Midbrain (tissue), 1 donor: ENCODE measurements at places on chromosomes 3 and 15.

DNA sequence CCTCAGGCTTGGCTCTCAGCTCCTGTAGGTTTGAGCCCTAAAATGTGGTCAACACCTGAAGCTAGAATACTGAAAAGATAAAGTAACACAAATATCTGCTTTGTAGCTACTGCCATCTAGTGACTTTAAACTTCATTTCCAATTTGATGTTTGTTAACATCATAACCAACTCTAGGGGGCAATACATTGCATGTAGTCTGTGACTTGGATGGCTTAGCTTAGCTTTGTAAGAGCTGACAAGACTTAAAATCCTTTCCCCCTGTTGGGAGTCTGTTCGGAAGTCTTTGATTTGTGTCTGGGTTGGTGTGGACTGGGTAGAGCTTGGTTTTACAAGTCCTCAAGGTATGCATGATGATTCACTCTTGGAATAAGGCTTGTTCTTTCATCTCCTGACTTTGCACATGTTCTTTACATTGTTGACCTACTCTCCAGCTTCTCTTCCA is 51.7 kb downstream of the SCN11A start:
- DNase-seq: peak; percentile 20

GRCh38 chr15:23647421-23648370 is at the start of gene MAGEL2:
Gene MAGEL2 (minus strand): TSS chr15:23647867. CDS start chr15:23647742, 125 bp downstream.
- no peak for DNase-seq

DNA sequence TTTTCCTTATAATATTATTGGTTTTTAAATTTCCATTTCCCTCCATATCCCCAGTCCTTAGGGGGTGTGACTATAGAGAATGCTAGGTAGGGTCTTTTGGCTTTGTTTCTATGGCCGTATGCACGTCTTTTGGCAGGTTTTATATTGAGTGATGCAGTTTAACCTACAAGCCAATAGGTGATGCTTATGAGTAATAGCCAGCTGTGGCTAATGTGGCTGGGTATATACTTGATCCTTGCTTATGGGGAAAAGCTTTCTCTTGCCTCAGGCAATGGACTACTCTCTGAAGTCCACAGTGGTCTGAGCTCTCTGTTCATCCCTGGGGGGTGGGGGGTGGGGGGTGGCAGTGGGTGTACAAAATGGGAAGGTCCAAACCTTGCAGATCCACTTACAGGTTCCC is 223.9 kb downstream of the MFSD1 start:
- DNase-seq: no peak

DNA sequence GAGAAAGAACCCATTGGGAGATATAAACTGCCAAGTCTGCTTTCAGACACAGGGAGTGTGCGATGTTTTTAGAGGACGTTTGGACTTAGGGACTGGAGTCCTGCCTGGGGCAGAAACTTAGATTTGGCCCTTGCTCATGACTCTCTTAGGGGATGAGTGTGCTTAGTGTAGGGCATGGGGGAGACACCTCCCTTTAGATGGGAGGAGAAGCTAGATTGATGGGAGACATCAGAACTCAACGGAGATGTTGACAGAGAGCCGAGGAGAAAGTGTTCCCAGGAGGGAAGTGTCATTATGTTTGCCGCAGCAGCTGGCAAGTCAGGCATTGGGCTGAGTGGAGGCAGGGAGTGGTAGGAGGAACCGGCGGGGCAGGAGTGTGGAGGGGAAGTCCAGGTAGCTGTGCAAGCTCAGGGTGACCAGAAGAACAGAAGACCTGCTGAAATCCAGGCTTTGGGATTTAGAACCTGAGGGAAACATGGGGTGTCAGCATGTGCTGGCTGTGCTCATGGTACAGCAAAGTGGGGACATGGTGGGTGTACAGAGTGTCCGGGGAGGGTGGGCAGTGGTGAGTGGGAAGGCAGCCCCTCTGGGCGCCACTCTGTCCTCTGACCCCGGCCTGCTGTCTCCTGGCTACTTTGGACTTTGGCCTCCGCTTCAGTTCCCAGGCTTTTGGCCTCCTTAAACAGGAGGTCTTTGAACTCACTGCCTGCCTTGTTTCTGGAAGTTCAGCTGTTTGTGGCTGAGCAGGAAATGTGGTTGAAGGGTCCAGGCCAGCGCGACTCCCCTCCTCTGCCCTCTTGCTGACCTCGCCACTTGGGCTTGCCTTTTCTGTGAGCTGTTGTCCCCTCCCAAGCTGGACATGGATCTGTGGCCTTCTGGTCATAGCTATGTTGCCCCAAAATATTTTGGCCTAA is 324.0 kb upstream of the LRRFIP2 start:
- no peak for DNase-seq

DNA sequence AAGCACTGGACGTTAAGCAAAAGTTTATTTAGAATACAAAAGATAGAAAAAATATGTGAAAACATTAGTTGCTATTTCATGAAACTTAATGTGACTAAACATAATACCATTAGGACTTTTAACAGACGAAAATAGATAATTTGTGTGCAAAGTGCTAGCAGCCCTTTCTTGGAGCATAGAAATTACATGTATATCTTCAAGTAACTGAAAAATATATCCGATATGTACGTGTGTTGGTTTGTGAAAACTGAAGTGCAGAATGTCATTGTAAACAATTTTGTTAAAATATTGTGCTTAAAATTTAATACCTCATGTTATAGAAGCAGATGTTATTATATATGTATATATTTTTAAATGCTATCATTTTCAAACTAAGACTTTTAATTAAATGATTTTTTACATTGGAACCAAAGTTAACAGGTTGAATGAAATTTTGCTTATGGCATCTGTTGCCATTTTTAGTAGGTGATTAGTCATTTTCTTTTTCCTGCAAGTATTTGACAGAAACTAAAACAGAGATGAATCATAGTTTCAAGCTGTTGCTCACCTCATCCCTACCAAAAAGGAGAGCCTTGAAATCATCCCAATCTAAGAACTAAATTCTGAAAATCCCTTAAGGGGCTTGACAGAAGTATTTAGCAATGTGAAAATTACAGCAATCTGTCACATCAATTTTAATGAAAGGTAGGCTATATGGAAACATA is 334.8 kb downstream of the NAALADL2 start:
- no peak for DNase-seq

GRCh38 chr3:116139641-116140040 is 305.6 kb downstream of the LSAMP start:
- peak; percentile 79 for DNase-seq

DNA sequence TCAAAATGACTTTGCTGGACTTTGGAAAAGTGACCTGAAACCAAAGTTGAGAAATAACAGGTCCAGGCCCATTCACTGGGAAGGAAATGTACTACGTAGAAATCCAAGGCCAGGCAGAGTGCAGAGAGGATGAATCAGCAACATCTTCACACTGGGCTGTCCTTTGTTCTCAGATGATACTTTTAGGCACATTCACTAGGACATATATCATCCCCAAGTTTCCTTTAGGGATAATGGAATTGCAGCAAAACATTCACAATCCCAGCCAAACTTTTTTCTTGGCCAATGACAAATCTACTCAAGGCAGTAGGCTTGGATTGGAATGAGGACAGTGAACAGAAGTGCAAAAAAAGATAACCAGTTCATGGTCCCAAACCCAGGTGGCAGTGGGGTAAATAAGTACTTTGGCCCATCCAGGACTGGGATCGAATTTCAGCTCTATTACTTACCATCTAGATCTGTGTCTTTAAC is 75.1 kb downstream of the CLDN11 start:
- DNase-seq: no peak

- peak; percentile 51 for DNase-seq
Observed at GRCh38 chr3:44439499-44440295, 37.8 kb downstream of the ZNF445 start.

DNA sequence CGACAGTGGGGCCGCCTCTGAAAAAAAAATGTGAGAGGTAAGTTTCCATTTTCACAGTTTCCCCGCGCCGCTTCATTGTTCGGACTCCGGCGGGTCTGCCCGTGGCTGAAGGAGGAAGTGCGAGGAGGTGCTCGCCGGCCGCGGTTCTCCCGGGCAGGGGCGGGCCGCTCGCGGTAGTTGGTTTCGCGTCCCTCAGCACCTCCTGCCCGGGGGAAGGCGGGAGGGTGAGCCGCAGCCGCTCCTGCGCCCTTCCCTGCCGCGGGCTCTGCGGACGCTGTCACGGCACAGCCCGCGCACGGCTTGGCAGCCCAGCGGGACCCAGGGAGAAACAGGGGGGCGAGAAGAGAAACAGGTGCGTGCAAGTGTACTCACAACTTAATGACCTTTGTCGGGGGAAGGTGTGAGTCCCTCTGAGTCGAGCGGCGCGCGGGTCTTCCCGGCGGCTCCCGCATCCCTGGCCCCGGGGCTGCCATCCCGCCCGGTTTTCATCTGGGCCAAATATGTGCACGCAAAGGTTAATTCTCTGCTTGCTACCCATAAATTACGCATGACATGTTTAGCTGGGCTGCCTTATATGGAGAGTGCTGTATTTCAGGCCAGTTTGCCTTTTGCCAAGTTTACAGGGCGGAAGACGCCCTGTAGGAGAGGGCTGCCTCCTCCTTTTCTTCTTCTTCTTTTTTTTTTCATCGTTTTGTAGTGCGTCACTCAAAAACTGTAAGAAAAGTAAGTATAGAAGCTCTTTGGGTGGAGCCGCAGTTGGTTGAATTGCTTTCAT is 514 bp downstream of the MBNL1 start:
- peak; percentile 83 for DNase-seq

- no peak for DNase-seq
Observed at GRCh38 chr3:58180940-58181587, 29.7 kb downstream of the DNASE1L3 start.

DNA sequence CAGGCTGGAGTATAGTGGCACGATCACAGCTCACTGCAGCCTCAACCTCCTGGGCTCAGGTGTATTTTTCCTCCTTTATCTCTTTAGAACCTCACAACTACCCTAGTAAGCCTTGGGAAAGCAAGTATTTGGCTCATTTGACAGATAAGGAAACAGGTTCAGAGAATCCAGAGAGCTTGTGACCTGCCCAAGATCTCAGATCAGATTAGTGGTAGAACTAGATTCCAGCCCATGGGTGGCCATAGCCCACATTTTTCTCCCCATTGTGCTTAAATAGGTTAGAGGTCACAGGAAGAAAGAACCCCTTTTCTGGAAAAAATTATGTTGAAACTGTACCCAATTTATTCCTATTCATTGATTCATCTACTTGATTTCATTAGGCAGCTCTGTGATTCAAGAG is 64.3 kb downstream of the TSC22D2 start:
- no peak for DNase-seq

DNA sequence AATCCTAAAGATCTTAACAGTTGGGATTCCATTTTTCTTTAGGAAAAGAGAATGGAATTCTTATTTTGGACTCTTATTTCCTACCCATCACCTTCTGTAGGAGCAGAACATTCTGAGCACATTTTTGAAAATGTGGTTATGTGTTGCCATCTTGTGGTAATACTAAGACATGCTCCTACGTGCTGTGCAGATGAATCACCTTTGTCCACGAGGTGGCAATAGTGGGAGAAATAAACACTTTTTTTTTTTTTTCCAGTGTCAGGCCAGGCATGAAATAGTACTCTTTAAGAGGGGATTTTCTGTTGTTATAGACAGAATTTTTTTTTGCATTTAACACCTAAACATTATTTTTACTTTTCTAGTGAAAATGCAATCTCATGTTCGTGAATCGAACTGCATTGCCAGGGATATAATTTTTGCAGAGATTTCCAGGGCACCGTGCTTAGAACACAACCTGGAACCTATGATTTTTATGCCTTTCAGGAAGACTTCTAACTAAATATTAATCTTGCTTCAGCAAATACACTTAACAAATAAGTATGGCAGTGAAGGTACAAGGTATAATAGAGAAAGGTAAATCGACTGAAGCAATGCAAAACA is 196.6 kb downstream of the GAP43 start:
- DNase-seq: peak; percentile 87

- no peak for DNase-seq
Observed at GRCh38 chr15:71055461-71055860, 59.8 kb upstream of the THSD4 start.

- no peak for DNase-seq
Observed at GRCh38 chr15:100334015-100334414, 7.8 kb downstream of the ADAMTS17 start.

DNA sequence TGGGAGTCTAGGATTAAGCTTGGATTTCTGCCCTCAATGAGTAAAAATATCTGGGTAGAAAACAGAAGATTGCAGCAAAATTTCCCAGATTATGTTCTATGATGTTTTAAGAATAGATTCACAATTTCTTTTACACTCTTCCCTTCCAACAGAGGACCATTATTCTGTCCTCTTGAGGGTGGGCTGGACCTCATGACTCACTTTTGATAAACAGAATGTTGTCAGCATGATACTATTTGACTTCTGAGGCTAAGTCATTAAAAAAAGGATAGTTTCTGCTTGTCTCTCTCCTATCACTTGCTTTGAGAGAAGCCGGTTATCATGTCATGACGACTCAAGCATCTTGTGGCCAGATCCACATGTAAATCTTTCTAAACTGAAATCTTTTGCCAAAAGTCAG is 396.2 kb upstream of the CDIN1 start:
- DNase-seq: no peak

GRCh38 chr3:180680097-180680430 is 775 bp upstream of the CCDC39 start:
- DNase-seq: peak; percentile 14

- no peak for DNase-seq
Observed at GRCh38 chr15:76062286-76062685, 2.5 kb downstream of the TMEM266 start.

DNA sequence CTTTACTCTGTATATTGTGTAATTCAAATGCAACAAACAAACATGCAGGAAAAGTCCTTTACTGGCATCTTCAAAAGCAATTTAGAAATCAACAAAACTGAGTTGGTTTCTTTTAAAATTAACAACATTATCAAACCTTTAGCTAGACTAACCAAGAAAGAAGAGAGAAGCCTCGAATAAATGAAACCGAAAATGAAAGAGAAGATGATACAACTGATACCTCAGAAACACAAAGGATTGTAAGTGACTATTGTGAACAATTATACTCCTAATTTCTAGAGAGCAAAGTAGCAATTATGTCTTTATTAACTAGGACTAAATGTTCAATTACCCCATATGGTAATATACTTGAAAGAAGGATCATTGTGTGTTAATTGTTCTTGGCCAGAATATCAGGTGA is 49.2 kb upstream of the P3H2 start:
- no peak for DNase-seq

DNA sequence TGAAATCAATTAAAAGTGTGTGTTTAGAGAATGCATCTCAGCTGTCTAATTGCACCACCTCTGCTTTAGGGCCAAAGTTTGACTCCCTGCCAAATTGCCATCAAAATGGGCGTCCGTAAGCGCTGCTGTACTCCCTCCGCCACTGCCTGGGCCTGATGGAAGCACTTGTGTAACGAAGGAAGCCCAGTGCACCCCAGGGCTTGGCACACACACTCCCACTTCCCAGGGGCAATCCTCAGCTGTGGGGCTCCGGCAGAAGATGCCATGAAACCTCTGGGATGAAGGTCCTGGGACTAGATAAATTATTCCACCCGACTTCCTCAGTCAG is 137.8 kb downstream of the RORA start:
- no peak for DNase-seq

DNA sequence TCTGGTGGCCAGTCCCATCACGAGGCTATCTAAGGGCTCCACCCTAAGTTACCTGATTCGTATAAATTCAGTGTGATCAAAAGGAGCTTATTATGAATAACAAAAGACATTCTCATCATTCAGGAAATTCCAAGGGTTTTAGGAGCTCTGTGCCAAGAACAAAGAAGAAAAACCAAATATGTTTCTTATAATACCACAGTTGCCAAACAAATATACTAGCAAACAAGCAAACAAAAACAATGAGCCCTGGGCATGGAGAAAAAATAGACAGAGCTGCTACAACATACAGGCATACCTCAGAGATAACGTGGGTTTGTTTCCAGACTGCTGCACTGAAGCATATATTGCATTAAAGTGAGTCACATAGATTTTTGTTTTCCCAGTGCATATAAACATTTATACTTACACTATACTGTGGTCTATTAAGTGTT is 20.2 kb upstream of the CFAP161 start:
- DNase-seq: no peak

- no peak for DNase-seq
Observed at GRCh38 chr3:81352867-81353266, 408.6 kb downstream of the GBE1 start.
